ENCODE measurements at places on chromosomes 5 and 9.

GRCh38 chr5:169080448-169080911, 220.5 kb downstream of the SLIT3 start:
- no peaks in the 10 kb centered on the region for H3K36me3 ChIP-seq
- no peak overlapping the region for H3K27ac ChIP-seq
- no peak for DNase-seq
- no peak overlapping the region for H3K4me3 ChIP-seq
- no peaks in the 10 kb centered on the region for H3K27me3 ChIP-seq
- no peaks in the 10 kb centered on the region for H3K4me1 ChIP-seq

- no peaks in the 10 kb centered on the region for H3K27me3 ChIP-seq
- DNase-seq: no peak
- no peak overlapping the region for H3K4me3 ChIP-seq
- no peak overlapping the region for H3K27ac ChIP-seq
These were observed 334.0 kb downstream of the ARRDC3 start for GRCh38 chr5:91049112-91049511.

GRCh38 chr5:119327018-119327417, 28.8 kb upstream of the TNFAIP8 start:
- H3K36me3 ChIP-seq: no peaks in the 10 kb centered on the region
- no peaks in the 10 kb centered on the region for H3K27me3 ChIP-seq
- peak overlapping the region; percentile 17 for H3K27ac ChIP-seq
- DNase-seq: no peak

DNA sequence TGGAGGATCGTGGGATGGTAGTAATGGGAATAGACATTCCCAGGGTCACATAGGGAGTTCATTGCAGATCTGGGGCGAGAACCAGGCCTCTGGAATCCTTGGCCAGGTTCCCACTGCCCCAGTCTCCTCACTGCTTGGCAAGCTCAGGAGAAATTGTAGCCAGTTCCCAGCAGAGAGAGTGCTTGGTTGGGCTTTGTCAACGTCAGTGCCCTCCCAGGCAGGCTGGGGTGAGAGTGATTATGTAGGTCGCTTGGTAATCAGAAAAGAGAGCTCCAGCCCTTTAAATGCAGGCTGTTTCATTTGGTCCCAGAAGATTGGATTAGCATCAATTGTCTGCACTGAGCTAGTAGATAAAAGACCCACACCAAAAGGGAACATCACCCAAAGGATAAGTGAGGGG, 51.8 kb upstream of the GALNT10 start:
- no peaks in the 10 kb centered on the region for H3K36me3 ChIP-seq
- H3K4me3 ChIP-seq: no peak overlapping the region
- H3K27ac ChIP-seq: no peak overlapping the region
- H3K4me1 ChIP-seq: no peaks in the 10 kb centered on the region
- H3K27me3 ChIP-seq: no peaks in the 10 kb centered on the region
- no peak for DNase-seq

DNA sequence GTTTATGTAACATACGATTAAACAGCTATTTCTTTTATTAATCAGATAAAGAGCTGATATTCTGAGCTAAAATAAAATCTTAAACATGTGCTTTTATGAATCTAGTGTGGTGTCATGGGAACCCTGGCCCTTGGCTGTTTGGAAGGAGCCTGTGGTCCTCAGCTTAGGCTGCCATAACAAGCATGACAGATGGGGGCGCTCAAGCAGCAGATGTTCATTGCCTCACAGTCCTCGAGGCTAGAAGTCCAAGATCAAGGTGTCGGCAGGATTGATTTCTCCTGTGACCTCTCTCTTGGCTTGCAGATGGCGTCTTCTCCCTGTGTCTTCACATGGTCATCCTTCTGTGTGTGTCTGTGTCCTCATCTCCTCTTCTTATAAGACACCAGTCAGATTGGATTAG, 448.2 kb downstream of the GADD45G start:
- no peaks in the 10 kb centered on the region for H3K4me1 ChIP-seq
- no peak overlapping the region for H3K4me3 ChIP-seq
- no peak for DNase-seq
- no peaks in the 10 kb centered on the region for H3K27me3 ChIP-seq
- no peaks in the 10 kb centered on the region for H3K36me3 ChIP-seq

DNA sequence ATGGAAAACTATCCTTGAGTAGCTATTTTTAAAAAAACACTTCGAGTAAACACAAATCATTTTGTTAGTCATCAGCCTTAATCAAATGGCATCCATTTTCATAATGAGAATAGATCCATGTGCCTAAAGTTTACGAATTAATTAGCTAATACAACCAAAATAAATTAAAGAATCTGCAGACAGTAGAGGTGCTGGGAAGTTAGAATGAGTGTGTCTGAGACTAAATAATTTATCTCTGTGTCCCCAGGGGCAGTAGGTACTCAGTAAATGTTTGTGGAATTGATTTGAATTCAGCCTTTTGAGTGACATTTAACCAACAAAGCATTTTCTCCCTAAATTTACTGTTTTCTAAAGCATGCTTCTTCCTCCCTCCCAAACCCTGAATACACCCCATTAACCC, 18.6 kb downstream of the TNFSF15 start:
- peak overlapping the region; percentile 22 for H3K27ac ChIP-seq
- DNase-seq: no peak
- peaks cover 28% of the 10 kb centered on the region for H3K4me1 ChIP-seq
- no peak overlapping the region for H3K4me3 ChIP-seq
- no peaks in the 10 kb centered on the region for H3K27me3 ChIP-seq

- H3K4me1 ChIP-seq: peaks cover 35% of the 10 kb centered on the region
- H3K27ac ChIP-seq: peak overlapping the region; percentile 55
- H3K27me3 ChIP-seq: no peaks in the 10 kb centered on the region
These were observed 43.7 kb downstream of the ZNF366 start for GRCh38 chr5:72463449-72464052.

GRCh38 chr5:122515709-122516431, 203.8 kb downstream of the SNCAIP start:
- no peaks in the 10 kb centered on the region for H3K36me3 ChIP-seq
- no peaks in the 10 kb centered on the region for H3K27me3 ChIP-seq
- H3K27ac ChIP-seq: no peak overlapping the region

DNA sequence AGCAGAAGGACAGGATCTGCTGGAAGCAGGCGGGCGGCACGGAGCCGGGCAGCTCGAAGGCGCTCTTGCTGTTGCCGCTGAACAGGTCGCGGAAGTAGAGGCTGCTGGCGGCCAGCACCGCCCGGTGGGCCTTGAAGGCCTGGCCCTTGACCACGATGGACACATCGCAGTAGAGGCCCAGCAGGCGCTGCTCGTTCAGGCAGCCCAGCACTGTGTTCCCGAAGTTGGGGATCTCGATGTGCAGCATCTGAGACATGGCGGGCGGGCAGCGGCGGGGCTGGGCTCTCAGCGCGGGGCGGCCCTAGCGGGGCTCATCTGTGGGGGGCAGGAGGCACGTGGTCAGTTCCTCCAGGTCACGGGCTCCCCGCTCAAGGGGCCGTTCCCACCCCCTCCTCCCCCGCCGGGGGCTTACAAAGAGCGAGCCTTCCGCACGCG, 44.8 kb downstream of the NACC2 start:
- peaks cover 49% of the 10 kb centered on the region for H3K36me3 ChIP-seq
- peak overlapping the region; percentile 42 for H3K4me3 ChIP-seq
- H3K4me1 ChIP-seq: peaks cover 29% of the 10 kb centered on the region
- H3K27ac ChIP-seq: peak overlapping the region; percentile 80
- H3K27me3 ChIP-seq: no peaks in the 10 kb centered on the region

- peaks cover 5% of the 10 kb centered on the region for H3K4me1 ChIP-seq
- no peak overlapping the region for H3K4me3 ChIP-seq
- no peak overlapping the region for H3K27ac ChIP-seq
These were observed 85.8 kb downstream of the SLC44A1 start for GRCh38 chr9:105330201-105330600.

- no peak for DNase-seq
- no peak overlapping the region for H3K4me3 ChIP-seq
- H3K27ac ChIP-seq: peak overlapping the region; percentile 56
- H3K36me3 ChIP-seq: peaks cover 6% of the 10 kb centered on the region
- H3K27me3 ChIP-seq: no peaks in the 10 kb centered on the region
These were observed 35.1 kb downstream of the CTNNAL1 start for GRCh38 chr9:108978205-108978604.

DNA sequence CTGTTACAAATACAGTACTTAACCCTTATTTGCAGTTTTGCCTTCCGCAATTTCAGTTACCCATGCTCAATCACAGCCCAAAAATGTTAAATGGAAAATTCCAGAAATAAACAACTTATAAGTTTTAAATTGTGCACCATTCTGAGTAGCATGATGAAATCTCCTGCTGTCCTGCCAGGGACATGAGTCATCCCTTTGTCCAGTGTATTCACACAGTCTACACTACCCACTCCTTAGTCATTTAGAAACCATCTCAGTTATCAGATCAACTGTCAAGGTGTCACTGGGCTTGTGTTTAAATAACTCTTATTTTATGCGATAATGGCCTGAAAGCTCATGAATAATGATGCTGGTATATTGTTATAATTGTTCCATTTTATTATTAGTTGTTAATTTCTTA, 95.8 kb downstream of the PLCXD3 start:
- no peaks in the 10 kb centered on the region for H3K36me3 ChIP-seq
- no peak overlapping the region for H3K4me3 ChIP-seq
- H3K27me3 ChIP-seq: no peaks in the 10 kb centered on the region
- H3K27ac ChIP-seq: no peak overlapping the region
